PC-9 (cell line): ENCODE measurements at places on chromosomes 6 and 20. TPM values are rescaled to one million over a fixed set of nuclear protein-coding genes. Genes with fewer than 3 reads are reported as not detected.
A peak's percentile ranks its signal among the peaks of the same experiment; 100 is the strongest.

DNA sequence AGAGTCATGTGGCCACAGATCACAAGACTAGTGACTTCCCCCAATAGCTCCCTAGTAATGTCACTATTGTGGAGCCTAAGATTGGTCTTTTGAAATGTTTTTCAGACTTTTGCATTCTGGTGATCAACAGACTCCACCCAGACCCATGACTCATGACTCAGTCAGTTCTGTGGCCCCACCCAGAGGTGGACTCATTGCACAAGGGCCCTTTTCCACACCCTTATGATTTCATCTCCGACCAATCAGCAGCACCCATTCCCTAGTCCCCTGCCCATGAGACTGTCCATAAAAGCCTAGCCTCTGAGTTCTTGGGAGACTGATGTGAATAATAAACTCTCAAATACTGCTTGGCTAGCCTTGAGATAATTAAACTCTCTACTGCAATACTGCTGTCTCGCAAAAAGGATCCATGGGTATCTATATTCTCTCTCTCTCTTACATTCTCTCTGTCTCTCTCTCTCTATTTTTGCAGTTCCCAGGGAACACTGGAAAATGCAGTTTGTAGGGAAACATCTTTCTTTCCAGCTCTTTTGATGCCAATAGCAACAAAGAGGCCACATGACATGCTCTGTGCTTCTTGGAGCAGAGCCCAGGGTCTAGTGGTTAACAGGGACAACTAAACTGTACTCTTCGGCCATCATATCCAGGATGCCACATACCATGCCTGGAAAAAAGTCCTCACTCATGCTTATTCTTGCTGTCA lies 71.3 kb upstream of the IYD start:
- peaks cover 24% of the 10 kb centered on the region for H3K4me1 ChIP-seq
- no peak overlapping the region for H3K4me3 ChIP-seq
- H3K36me3 ChIP-seq, result no peaks in the 10 kb centered on the region
- no peak overlapping the region for H3K27ac ChIP-seq
- DNase-seq, result no peak
- H3K27me3 ChIP-seq, result no peaks in the 10 kb centered on the region

Gene LAMP5
- total RNA-seq, result not detected in 2 replicates

DNA sequence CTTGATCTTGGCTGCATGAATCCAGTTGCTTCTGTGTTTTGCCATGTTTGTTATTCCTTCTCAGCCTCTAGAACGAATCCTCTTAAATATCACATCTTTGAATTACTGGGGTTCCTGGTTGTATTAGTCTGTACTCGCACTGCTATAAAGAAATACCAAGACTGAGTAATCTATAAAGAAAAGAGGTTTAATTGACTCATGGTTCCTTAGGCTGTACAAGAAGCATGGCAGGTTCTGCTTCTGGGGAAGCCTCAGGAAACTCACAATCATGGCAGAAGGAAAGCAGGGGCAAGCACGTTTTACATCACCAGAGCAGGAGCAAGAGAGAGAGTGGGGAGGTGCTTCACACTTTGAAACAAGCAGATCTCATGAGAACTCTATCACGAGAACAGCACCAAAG lies 18.0 kb upstream of the BFSP1 start:
- H3K36me3 ChIP-seq, result no peaks in the 10 kb centered on the region
- H3K4me1 ChIP-seq, result no peaks in the 10 kb centered on the region
- H3K27ac ChIP-seq, result no peak overlapping the region
- no peaks in the 10 kb centered on the region for H3K27me3 ChIP-seq
- no peak for DNase-seq
- H3K4me3 ChIP-seq, result no peak overlapping the region

DNA sequence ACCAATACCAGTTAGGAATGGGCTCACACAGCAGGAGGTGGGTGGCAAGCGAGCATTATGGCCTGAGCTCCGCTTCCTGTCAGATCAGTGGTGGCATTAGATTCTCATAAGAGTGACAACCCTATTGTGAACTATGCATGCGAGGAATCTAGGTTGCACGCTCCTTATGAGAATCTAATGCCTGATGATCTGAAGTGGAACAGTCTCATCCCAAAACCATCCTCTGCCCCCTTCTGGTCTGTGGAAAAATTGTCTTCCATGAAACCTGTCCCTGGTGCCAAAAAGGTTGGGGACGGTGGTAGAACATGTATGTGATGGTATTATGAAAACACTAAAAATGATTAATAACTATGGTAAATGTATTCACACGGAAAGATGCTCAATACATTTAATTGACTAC lies 99.7 kb upstream of the HIVEP1 start:
- H3K27me3 ChIP-seq, result no peaks in the 10 kb centered on the region
- H3K36me3 ChIP-seq, result no peaks in the 10 kb centered on the region
- DNase-seq, result no peak
- no peak overlapping the region for H3K27ac ChIP-seq
- no peak overlapping the region for H3K4me3 ChIP-seq
- H3K4me1 ChIP-seq, result no peaks in the 10 kb centered on the region

GRCh38 chr20:50146214-50146613 lies 7.3 kb downstream of the PEDS1 start:
- DNase-seq, result no peak
- H3K4me1 ChIP-seq, result peaks cover 74% of the 10 kb centered on the region
- H3K4me3 ChIP-seq, result peak overlapping the region; percentile 40; the same call in 1 of the 2 replicates
- H3K27ac ChIP-seq, result peak overlapping the region; percentile 89

- 0 out of 2 replicates have a peak, but pooled peaks cover 2% of the 10 kb centered on the region for H3K36me3 ChIP-seq
- H3K4me3 ChIP-seq, result no peak overlapping the region
- H3K27me3 ChIP-seq, result no peaks in the 10 kb centered on the region
- no peak overlapping the region for H3K27ac ChIP-seq
- no peaks in the 10 kb centered on the region for H3K4me1 ChIP-seq
- DNase-seq, result no peak
Measured at GRCh38 chr6:100518588-100518987, 53.9 kb upstream of the SIM1 start.

Gene EDN1
- 3.3 and 5.9 TPM in 2 replicates for total RNA-seq

GRCh38 chr6:100379386-100379785 lies 85.3 kb downstream of the SIM1 start:
- H3K36me3 ChIP-seq, result no peaks in the 10 kb centered on the region
- no peaks in the 10 kb centered on the region for H3K4me1 ChIP-seq
- DNase-seq, result no peak
- H3K27me3 ChIP-seq, result no peaks in the 10 kb centered on the region
- H3K27ac ChIP-seq, result no peak overlapping the region

Gene SEMG1
- total RNA-seq, result not detected in 2 replicates

- no peaks in the 10 kb centered on the region for H3K4me1 ChIP-seq
- no peak overlapping the region for H3K27ac ChIP-seq
- no peaks in the 10 kb centered on the region for H3K36me3 ChIP-seq
- peaks cover 94% of the 10 kb centered on the region for H3K27me3 ChIP-seq
- H3K4me3 ChIP-seq, result no peak overlapping the region
Measured at GRCh38 chr6:168416531-168416930, 24.5 kb upstream of the SMOC2 start.

GRCh38 chr6:150266309-150266708 lies 102.5 kb upstream of the IYD start:
- no peaks in the 10 kb centered on the region for H3K27me3 ChIP-seq
- H3K4me3 ChIP-seq, result no peak overlapping the region
- H3K36me3 ChIP-seq, result no peaks in the 10 kb centered on the region
- no peak overlapping the region for H3K27ac ChIP-seq

Gene XKR7
- total RNA-seq, result not detected in 2 replicates

DNA sequence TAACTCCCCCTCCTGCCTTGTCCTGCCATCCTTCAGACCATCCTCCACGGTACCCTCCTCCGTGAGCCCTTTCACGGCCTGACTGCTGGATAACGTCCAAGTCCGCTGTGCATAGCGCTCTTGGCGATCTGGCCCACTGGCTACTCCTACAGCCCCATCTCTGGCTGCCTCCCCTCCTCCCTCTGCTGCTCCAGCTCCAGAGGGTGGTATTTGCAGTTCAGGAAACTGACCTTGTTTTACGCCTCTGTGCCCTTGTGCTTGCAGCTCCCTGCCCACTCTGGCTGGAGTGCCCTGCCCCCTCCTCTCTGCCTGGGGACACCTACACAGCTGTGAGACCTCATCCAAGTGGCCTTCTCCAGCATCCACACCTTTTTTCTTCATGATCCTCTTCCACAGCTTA lies 6.5 kb upstream of the RREB1 start:
- H3K36me3 ChIP-seq, result no peaks in the 10 kb centered on the region
- no peaks in the 10 kb centered on the region for H3K27me3 ChIP-seq
- no peak for DNase-seq
- no peaks in the 10 kb centered on the region for H3K4me1 ChIP-seq

DNA sequence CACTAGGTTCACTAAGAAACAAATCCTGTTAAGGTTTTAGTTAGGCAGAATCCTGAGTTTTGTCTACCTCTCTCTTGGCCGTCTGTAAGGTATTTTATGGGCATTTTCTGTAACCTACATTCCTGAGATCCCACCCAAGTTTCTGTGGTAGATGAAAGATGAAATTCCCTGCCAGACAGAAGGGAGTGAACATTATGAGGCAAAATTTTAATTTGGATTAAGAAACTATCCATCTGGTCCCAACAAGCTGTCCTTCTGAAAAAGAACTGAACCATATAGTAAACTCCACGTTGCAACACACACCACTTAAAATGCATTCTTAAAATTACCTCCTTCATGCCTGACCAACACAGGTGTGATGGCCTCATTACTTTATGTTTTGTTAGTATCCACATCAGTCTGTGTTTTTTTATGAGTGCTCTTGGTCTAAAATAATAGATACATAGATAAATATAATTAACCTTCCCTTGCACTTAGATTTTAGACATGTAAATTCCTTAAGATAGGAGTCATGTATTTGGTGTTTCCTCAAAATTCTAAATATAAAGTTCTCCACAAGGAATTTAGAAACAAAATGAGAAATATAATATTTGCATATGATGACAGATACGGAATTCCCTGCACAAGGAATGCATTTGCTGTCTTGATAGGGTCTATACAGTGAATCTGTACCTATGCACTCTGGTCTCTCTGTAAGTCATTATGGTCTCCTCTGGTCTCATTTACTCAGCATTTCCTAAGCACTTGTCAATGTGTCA lies 86.5 kb downstream of the CHD6 start:
- DNase-seq, result no peak
- H3K36me3 ChIP-seq, result peaks cover 12% of the 10 kb centered on the region; the same call in 1 of the 2 replicates
- no peaks in the 10 kb centered on the region for H3K27me3 ChIP-seq
- H3K4me1 ChIP-seq, result no peaks in the 10 kb centered on the region

GRCh38 chr20:50916934-50917333 lies 14.3 kb downstream of the ADNP start:
- H3K27me3 ChIP-seq, result no peaks in the 10 kb centered on the region
- DNase-seq, result no peak
- peaks cover 30% of the 10 kb centered on the region for H3K36me3 ChIP-seq
- no peak overlapping the region for H3K4me3 ChIP-seq
- no peak overlapping the region for H3K27ac ChIP-seq
- no peaks in the 10 kb centered on the region for H3K4me1 ChIP-seq

Gene LGSN
- not detected in 2 replicates for total RNA-seq

DNA sequence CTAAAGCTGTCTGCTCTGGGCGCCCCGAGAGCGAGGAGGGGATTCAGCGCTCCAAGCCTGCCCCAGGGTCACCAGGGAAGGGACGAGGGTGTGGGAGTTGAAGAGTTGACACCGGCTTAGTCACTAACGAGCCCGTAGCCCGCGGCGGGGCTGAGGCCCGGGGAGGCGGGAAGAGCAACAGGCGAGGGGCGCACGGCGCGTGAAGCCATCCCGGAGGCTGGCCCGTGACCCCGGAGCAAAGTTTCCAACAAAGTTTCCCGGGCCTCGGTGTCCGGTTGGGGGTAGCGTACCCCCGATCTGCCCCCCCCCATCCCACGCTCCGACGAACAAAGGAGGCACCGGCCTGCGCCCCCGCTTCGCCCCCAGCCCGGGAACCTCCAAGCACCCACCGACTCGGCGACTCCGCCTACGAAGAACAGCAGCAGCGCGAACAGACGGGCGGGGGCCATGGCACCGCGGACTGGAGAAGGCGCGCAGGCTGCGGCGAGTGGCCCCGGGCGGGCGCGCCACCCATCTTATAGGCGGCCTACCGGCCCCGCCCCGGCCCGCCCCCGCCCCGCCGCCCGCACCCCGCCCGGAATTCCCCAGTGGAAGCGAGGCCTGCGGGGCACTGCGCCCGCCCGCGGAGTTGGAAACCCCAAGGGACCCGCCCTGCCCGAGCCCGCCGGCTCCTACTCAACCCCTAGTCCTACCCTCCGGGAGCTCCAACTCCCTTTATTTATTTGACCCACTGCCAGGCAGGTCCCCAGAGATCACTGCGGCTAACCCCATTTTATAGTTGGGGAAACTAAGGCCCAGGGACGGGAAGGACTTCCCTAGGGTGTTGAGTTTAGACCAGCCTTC lies at the start of gene SDC4:
Gene SDC4 (minus strand): TSS at position 489 of the 843 bp plus-strand sequence. CDS start 40 bp downstream, at position 449.
- H3K4me3 ChIP-seq, result peak within 1 kb of the TSS; percentile 76
- DNase-seq, result peak; percentile 63
- H3K27me3 ChIP-seq, result no peaks in the 10 kb centered on the region
- H3K27ac ChIP-seq, result peak within 1 kb of the TSS; percentile 92
